A549 treated with DMSO at 1 μM for 4 hours (cell line): ENCODE measurements at places on chromosomes 11 and 22. TPM values are rescaled to one million over a fixed set of nuclear protein-coding genes. Genes with fewer than 3 reads are reported as not detected.

The OR52I1 gene
- total RNA-seq = not detected in 5 replicates

The KCNJ11 gene
- total RNA-seq = 0.15 to 0.62 TPM (median 0.37 TPM) in 5 replicates

The GUCY1A2 gene
- total RNA-seq = 0.03 to 0.10 TPM (median 0.07 TPM) in 5 replicates

The SORL1 gene
- total RNA-seq = 1.5 to 2.1 TPM (median 2.0 TPM) in 5 replicates
